ENCODE measurements at places on chromosomes 16 and 17.

GRCh38 chr16:23225634-23226033 lies 43.1 kb downstream of the SCNN1G start:
- no peak for DNase-seq

DNA sequence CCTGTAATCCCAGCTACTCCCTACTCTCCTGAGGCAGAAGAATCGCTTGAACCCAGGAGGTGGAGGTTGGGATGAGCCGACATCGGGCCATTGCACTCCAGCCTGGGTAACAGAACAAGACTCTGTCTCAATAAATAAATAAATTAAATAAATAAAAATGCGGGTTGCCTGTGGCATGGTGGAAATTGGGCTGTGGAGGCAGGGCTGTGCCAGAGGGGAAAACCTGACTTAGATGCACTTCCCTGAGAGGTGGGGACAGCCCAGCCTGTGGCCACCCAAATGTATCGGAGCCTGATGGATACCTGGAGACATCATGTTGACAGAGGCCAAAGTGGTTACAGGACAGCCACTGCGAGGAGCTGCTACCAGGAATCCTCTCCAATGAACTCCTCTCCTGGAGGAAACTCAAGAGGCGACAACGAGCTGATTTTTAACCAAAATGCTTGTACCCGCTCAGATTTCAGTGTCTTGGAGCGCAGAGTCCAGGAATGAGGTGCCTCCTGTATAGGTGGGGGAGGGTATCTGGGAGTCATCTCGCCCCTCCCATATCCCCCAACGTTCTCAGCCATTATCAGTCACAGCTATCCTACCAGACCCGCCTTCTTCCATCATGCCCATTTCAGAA lies 32.3 kb downstream of the DDX19A start:
- DNase-seq, result no peak

GRCh38 chr17:34443619-34444469 lies 80.8 kb upstream of the CCL1 start:
- no peak for DNase-seq

DNA sequence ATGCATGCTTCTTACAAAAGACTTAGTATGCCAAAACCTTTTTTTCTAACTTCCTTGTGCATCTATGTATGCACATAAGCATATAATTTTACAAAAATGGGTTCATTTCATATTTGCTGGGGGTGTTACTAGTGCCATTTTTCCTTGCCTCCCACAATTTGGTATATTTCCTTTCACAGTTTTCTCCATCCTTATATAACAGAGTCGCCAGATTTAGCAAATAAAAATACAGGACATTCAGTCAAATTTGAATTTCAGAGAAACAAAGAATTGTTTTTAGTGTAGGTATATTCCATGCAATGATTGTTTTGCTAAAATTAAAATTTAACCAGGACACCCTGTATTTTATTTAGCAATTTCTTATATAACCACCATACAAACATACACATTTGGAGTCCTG lies 4.0 kb upstream of the FBXO39 start:
- no peak for DNase-seq

DNA sequence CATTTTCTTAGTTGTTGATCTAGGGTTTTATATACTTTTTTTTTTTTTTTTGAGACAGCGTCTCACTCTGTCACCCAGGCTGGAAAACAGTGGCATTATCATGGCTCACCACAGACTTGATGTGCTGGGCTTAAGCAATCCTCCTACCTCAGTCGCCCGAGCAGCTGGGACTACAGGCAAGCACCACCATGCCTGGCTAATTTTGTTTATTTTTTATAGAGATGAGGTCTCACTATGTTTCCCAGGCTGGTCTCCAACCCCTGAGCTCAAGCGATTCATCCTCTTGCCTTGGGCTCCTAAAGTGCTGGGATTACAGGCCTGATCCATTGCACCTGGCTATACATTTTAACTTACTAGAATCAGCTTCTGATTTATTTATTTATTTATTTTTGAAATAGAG lies 34.2 kb upstream of the ATP2A3 start:
- no peak for DNase-seq
